ENCODE measurements at places on chromosomes 16 and 17. TPM values are rescaled to one million over a fixed set of nuclear protein-coding genes. Genes with fewer than 3 reads are reported as not detected.

The SPN gene
- 0.37 TPM for polyA plus RNA-seq

The UMOD gene
- not detected for polyA plus RNA-seq

The CRYM gene
- polyA plus RNA-seq = 27.2 TPM

The DPEP2 gene
- 1.2 TPM for polyA plus RNA-seq

The TP53TG3 gene
- 8.3 TPM for polyA plus RNA-seq

The NDEL1 gene
- 33.2 TPM for polyA plus RNA-seq

The TRAP1 gene
- polyA plus RNA-seq = 80.4 TPM

The TBC1D3B gene
- 1.6 TPM for polyA plus RNA-seq

The LITAFD gene
- not detected for polyA plus RNA-seq

The DNAH2 gene
- 3.8 TPM for polyA plus RNA-seq

The TM4SF5 gene
- polyA plus RNA-seq = not detected

The SLC38A8 gene
- 4.1 TPM for polyA plus RNA-seq

The ZFPM1 gene
- 9.8 TPM for polyA plus RNA-seq

The TLCD2 gene
- 0.27 TPM for polyA plus RNA-seq

The SP6 gene
- 2.5 TPM for polyA plus RNA-seq

The RHBDF1 gene
- polyA plus RNA-seq = 4.7 TPM

The SHCBP1 gene
- polyA plus RNA-seq = 6.0 TPM

The SRL gene
- polyA plus RNA-seq = 3.7 TPM

The TNFRSF13B gene
- polyA plus RNA-seq = not detected

The OR4D2 gene
- not detected for polyA plus RNA-seq

The ASIC2 gene
- 3.7 TPM for polyA plus RNA-seq

The SEPTIN12 gene
- not detected for polyA plus RNA-seq

The ALOXE3 gene
- polyA plus RNA-seq = 0.22 TPM

The CENPX gene
- 160 TPM for polyA plus RNA-seq

The AANAT gene
- polyA plus RNA-seq = not detected

The CACNA1G gene
- polyA plus RNA-seq = 2.0 TPM

The TEKT3 gene
- not detected for polyA plus RNA-seq

The EFCAB5 gene
- 0.61 TPM for polyA plus RNA-seq

The HOXB6 gene
- 31.9 TPM for polyA plus RNA-seq

The KRT15 gene
- 2.3 TPM for polyA plus RNA-seq

The CAPN15 gene
- 12.9 TPM for polyA plus RNA-seq

All from brain (organoid and tissue), 16 donors.